Cortex of kidney (tissue), 1 donor: ENCODE measurements at places on chromosomes 3 and 15.

GRCh38 chr3:182294696-182295095 lies 498.6 kb upstream of the ATP11B start:
- no peak for DNase-seq

DNA sequence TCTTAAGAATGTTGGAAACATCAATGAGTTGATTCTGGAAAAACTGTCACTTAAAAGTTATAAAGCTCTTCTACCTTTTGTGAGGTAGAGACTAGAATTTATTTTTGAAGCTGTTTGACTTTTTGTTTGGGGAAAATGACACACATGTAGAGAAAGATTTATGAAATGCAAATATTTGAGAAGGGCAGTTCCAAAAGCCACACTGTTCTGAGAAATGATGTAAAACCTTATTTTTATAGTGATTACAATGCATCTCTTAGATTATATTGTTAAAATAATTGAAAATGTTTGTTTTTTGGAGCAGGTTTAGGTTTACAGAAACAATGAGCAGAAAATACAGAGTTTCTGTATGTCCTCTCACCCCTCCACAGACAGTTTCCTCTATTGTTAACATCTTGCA lies 116.1 kb upstream of the CMC1 start:
- DNase-seq, result no peak

- DNase-seq, result no peak
These were observed 53.7 kb downstream of the MAGI1 start for GRCh38 chr3:65984975-65985374.

DNA sequence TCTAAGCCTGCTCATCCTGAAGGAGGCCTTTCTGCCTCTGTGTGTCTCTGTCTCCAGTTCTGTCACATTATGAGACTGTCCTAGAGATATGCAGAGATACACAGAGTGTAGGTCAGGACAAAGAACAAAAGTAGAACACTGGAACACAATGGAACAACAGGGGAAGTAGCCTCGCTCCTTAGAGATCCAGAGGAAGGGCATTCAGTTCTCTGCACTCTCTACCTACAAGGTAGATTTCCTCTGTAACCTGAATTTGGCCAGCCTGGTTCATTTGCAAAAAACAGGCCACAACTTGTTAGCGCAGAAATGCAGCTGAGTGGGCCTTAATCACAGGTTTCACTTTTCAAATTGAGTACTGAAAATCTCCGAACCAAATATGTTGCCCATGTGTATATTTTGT lies 19.4 kb downstream of the NEK10 start:
- no peak for DNase-seq

DNA sequence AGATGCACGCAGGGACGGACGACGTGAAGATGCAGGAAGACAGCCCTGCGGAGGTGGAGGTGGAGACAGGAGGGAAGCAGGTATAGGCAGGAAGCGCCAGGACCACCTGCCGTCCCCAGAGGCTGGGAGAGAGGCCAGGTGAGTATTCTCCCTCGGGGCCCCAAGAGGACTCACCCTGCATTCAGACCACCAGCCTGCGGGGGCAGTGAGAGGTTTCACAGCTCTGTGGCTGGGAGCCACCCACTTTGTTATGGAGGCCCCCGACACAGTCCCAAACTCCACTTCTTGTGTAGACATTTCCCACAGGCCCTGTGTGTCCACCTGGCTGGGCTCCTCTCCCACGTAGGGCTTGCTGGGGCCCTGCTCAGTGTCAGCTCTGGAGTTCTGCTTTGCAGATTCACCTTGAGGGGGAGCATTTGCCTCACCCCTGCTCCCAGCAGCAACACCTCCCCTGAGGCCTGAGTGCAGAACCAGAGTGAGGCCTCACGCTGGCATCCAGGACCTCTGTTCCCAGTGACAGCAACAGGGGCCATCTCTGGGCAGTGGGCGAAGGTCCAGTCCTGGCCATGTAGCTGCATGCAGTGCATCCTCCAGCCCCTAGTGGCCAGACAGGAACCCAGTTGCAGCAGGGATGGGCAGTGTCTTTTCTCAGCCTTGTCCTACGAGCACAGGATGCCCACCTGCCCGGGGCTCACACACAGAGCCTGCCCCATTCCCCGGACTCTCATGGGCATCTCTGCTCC lies 119.4 kb upstream of the IQSEC1 start:
- no peak for DNase-seq

DNA sequence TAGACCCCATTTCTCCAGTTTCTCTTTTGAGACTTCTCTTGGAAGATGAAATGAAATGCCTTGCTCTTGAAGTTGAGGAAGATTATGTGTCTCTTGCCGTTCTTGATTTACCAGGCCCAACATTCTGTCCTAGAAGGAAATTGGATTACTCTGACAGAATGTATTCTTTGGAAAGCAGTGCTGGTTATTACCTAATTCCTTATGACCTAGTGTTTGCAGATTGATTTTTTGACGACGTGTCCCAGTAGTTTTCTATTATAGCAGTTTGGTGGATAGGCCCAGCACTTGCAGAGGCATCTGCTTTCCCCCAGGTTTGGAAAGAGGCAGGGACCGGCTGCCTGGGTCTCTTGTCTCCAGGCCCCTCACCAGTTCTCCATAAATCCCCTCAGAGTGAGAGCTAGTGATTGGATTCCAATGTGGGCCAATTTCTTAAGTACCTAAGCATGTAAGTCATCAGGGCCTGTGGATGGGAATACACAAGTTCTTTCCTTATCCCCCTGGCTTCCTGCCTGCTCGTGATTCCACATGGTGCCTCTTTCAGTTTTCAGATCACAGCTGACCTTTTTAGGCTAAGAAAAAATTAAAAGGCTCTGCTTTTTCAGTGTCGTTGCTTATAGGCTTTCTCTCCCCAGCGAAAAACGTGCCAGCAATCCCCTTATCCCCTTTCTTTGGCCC lies 50.2 kb downstream of the EPHB3 start:
- no peak for DNase-seq

- DNase-seq, result no peak
These were observed 3.0 kb downstream of the ARF4 start for GRCh38 chr3:57594144-57594543.

DNA sequence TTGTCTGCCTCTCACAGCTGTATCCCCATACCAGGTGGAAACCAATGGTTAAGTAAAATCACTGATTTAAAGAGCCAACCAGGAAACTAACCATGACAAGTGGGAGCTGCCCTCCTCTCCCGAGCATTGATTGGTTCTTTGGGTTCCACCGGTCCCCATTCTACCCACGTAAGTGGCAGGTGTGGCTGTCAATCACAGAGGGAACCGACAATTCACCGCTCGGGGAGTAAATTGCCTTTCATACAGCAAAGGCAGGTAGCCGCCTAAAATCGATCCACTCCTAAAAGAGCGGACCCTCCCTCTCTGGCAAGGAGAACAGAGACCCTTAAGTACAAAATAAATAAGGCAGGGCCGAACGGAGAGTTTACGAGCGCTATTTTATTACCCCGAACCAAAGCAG lies 1.2 kb downstream of the ERC2 start:
- DNase-seq, result peak; percentile 16
